ENCODE measurements at places on chromosomes 4 and X. TPM values are rescaled to one million over a fixed set of nuclear protein-coding genes. Genes with fewer than 3 reads are reported as not detected.

- no peaks in the 10 kb centered on the region for H3K36me3 ChIP-seq
- H3K4me3 ChIP-seq, result no peak overlapping the region
- no peaks in the 10 kb centered on the region for H3K27me3 ChIP-seq
- H3K27ac ChIP-seq, result no peak overlapping the region
Measured at GRCh38 chr4:112532267-112532666, 16.3 kb upstream of the NEUROG2 start.

- no peaks in the 10 kb centered on the region for H3K4me1 ChIP-seq
- H3K27me3 ChIP-seq, result no peaks in the 10 kb centered on the region
- DNase-seq, result no peak
- H3K36me3 ChIP-seq, result no peaks in the 10 kb centered on the region
- no peak overlapping the region for H3K27ac ChIP-seq
Measured at GRCh38 chrX:22323541-22323940, 50.8 kb downstream of the CBLL2 start.

GRCh38 chr4:15953625-15954024 is 9.3 kb downstream of the FGFBP2 start:
- no peaks in the 10 kb centered on the region for H3K36me3 ChIP-seq
- H3K27ac ChIP-seq, result no peak overlapping the region
- DNase-seq, result peak; percentile 50
- H3K27me3 ChIP-seq, result no peaks in the 10 kb centered on the region
- no peak overlapping the region for H3K4me3 ChIP-seq

- H3K27ac ChIP-seq, result no peak overlapping the region
- H3K4me1 ChIP-seq, result no peaks in the 10 kb centered on the region
- no peaks in the 10 kb centered on the region for H3K36me3 ChIP-seq
- no peaks in the 10 kb centered on the region for H3K27me3 ChIP-seq
Measured at GRCh38 chr4:100284129-100284880, 94.0 kb upstream of the DDIT4L start.

- peaks cover 2% of the 10 kb centered on the region for H3K36me3 ChIP-seq
- no peak overlapping the region for H3K4me3 ChIP-seq
- H3K4me1 ChIP-seq, result no peaks in the 10 kb centered on the region
- DNase-seq, result no peak
Measured at GRCh38 chr4:148069086-148069894, 337.4 kb downstream of the ARHGAP10 start.

DNA sequence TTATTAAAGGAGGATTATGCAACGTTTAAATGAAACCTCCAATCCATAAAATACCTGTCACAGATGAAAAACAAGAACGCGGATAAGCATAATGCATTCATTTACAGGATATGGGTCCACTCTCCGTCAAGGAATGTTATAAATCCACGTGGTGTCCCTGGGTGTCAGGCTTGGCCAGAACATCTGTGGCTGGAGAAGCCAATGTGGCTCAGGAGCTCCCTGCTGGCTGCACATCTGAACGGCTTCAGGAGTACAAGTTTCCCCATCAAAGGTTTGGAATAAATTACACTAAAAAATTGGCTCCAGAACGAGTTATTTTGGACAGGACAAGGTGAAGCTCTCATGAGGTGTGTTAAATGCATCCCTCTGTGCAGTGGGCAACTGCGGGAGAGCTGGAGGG is 87.8 kb upstream of the LEF1 start:
- no peaks in the 10 kb centered on the region for H3K36me3 ChIP-seq
- no peaks in the 10 kb centered on the region for H3K4me1 ChIP-seq
- no peaks in the 10 kb centered on the region for H3K27me3 ChIP-seq
- no peak overlapping the region for H3K4me3 ChIP-seq
- H3K27ac ChIP-seq, result no peak overlapping the region

GRCh38 chrX:132017431-132018185 is 5.5 kb upstream of the STK26 start:
- no peaks in the 10 kb centered on the region for H3K4me1 ChIP-seq
- no peaks in the 10 kb centered on the region for H3K27me3 ChIP-seq
- H3K4me3 ChIP-seq, result no peak overlapping the region
- no peak overlapping the region for H3K27ac ChIP-seq

GRCh38 chr4:187606581-187606980 is 389.0 kb upstream of the ZFP42 start:
- H3K27me3 ChIP-seq, result no peaks in the 10 kb centered on the region
- peak; percentile 38 for DNase-seq
- no peaks in the 10 kb centered on the region for H3K36me3 ChIP-seq
- no peaks in the 10 kb centered on the region for H3K4me1 ChIP-seq
- no peak overlapping the region for H3K4me3 ChIP-seq

DNA sequence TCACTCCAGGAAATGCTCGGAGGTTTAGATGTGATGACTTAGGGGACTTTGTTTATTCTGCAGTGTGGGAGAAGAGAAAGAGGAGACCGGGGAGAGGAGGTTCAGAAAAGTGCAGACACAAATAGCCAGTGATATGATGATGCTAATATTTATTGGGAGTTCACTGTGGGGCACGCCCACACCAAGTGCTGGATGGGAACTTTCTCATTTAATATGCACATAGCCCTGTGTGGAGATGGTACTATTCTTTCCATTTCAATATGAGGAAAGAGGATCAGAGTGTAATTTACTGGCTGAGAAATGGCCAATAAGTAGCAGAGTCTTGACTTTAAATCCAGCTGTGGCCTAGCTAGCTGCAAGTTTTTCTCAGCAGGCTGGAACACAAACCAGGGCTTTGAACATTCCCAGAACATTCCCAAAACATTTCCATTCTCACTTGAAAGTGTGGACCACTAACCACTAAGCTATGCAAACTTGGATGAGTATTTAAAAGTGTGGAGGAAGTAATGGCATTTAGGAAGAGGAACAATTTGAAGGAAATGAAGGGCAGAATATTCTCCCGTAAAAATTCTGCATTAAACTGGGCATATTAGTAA is 231.7 kb downstream of the HS3ST1 start:
- no peak overlapping the region for H3K4me3 ChIP-seq
- no peaks in the 10 kb centered on the region for H3K4me1 ChIP-seq
- no peak for DNase-seq
- no peaks in the 10 kb centered on the region for H3K36me3 ChIP-seq
- H3K27me3 ChIP-seq, result no peaks in the 10 kb centered on the region
- no peak overlapping the region for H3K27ac ChIP-seq

- no peaks in the 10 kb centered on the region for H3K36me3 ChIP-seq
- no peaks in the 10 kb centered on the region for H3K27me3 ChIP-seq
- DNase-seq, result no peak
Measured at GRCh38 chrX:13369256-13370030, 49.6 kb upstream of the ATXN3L start.

GRCh38 chr4:40986375-40986774 is 228.0 kb downstream of the APBB2 start:
- no peaks in the 10 kb centered on the region for H3K27me3 ChIP-seq
- H3K4me1 ChIP-seq, result no peaks in the 10 kb centered on the region
- H3K36me3 ChIP-seq, result no peaks in the 10 kb centered on the region
- no peak overlapping the region for H3K4me3 ChIP-seq
- H3K27ac ChIP-seq, result no peak overlapping the region

- H3K36me3 ChIP-seq, result no peaks in the 10 kb centered on the region
- no peak for DNase-seq
- no peaks in the 10 kb centered on the region for H3K4me1 ChIP-seq
- no peak overlapping the region for H3K4me3 ChIP-seq
- H3K27me3 ChIP-seq, result no peaks in the 10 kb centered on the region
Measured at GRCh38 chrX:141258080-141258479, 15.8 kb upstream of the SPANXC start.

DNA sequence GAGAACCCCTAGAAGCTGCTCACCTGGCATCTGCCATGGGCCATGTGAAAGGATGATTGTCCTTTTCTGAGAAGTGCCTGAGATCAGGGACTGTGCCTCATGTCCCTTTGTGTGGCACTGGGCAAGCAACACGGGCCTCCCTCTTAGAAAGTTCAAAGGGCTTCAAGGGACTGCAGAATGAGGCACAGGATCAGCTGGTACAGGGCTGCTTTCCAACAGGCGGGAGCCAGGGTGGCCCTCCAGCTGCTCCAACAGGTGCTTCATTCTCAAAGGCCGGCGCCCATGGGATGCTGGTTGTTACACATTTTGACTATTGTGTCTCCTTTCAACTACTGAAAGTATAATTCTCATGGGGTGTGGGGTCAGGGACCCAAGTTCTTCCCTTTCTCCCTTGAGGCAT is 114.7 kb downstream of the ENPP6 start:
- DNase-seq, result no peak
- no peak overlapping the region for H3K27ac ChIP-seq
- no peak overlapping the region for H3K4me3 ChIP-seq

GRCh38 chrX:68232206-68232605 is 201.1 kb downstream of the OPHN1 start:
- H3K4me3 ChIP-seq, result no peak overlapping the region
- no peaks in the 10 kb centered on the region for H3K36me3 ChIP-seq
- DNase-seq, result no peak
- H3K27me3 ChIP-seq, result no peaks in the 10 kb centered on the region
- no peak overlapping the region for H3K27ac ChIP-seq

- no peaks in the 10 kb centered on the region for H3K27me3 ChIP-seq
- no peak overlapping the region for H3K4me3 ChIP-seq
- no peaks in the 10 kb centered on the region for H3K36me3 ChIP-seq
- no peaks in the 10 kb centered on the region for H3K4me1 ChIP-seq
- DNase-seq, result no peak
- no peak overlapping the region for H3K27ac ChIP-seq
Measured at GRCh38 chrX:44733931-44734330, 109.9 kb upstream of the DUSP21 start.

DNA sequence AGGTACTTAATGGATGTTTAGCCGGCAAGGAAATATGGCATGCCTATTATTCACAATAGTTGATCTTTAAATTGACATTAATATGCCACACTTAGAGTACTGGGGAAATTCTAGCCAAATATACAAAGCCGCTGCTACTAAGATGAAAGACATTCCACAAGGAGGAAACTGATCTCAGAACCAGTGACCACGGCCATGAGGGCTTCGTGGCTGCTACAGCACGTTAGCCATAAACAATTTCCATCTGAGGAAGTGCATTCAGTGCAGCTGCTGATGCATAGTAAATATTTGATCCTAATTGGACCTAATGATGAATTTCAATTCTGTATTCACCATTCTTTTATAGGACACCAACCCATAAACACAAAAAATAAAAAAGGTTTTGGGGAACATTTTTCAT is 59.1 kb downstream of the SORBS2 start:
- H3K4me3 ChIP-seq, result no peak overlapping the region
- H3K27me3 ChIP-seq, result no peaks in the 10 kb centered on the region
- no peak overlapping the region for H3K27ac ChIP-seq
- peaks cover 14% of the 10 kb centered on the region for H3K4me1 ChIP-seq
- H3K36me3 ChIP-seq, result no peaks in the 10 kb centered on the region

GRCh38 chr4:189773909-189774308 is 166.8 kb upstream of the FRG1 start:
- H3K4me1 ChIP-seq, result no peaks in the 10 kb centered on the region
- no peak overlapping the region for H3K4me3 ChIP-seq

DNA sequence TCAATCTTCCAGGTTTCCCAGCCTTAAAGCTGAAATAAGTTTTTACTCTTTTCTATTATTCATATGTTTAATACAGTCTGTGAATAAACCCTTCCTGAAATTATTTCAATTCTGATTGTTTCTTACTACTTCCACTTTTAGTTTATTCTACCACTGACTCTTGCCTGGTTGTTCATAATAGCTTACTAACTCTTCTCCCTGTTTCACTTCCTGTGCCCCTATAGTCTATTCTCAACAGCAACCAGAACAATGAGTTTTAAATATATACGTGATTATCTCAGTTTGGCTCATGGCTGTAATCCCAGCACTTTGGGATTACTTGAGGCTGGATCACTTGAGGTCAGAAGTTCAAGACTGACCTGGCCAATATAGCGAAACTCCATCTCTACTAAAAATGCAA is 408.0 kb upstream of the SPOCK3 start:
- H3K36me3 ChIP-seq, result no peaks in the 10 kb centered on the region
- no peaks in the 10 kb centered on the region for H3K4me1 ChIP-seq
- H3K27ac ChIP-seq, result no peak overlapping the region
- H3K4me3 ChIP-seq, result no peak overlapping the region
- DNase-seq, result no peak

DNA sequence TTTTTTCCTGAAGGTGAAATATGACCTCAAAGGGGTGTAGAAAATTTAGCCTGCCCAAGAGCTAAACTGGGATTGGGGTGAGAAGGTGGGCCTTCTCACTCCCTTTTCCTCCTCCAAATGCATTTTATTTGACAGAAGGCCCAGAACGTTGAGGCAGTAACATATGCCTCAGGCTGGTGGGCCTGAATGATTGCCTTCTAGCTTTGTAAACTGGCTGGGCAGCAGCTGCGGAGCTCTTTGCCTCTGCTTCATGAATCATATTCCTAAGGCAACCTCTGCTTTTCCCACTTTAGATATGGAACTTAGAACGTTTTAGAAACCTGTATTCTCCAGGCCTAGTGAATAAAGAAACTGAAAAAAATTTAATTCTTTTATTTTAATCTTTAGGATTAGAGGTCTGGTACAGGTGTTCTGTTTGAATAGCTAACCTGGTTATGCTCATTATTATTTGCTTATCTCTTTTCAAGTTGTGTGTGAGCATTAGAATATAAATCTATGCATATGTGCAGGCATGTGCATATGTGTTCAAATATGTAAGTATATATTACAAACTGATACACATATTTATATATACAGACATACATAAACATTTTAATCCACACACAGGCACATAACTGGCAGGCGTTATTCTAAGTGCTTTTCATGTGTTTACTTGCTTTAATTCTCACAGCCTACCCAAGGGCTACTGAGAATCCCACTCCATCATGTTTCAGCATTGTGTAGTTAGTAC is 11.5 kb downstream of the PRDM8 start:
- H3K4me3 ChIP-seq, result no peak overlapping the region
- H3K36me3 ChIP-seq, result no peaks in the 10 kb centered on the region
- DNase-seq, result no peak
- no peaks in the 10 kb centered on the region for H3K4me1 ChIP-seq
- H3K27ac ChIP-seq, result no peak overlapping the region

- H3K4me3 ChIP-seq, result no peak overlapping the region
- H3K27me3 ChIP-seq, result no peaks in the 10 kb centered on the region
- no peaks in the 10 kb centered on the region for H3K4me1 ChIP-seq
- no peak for DNase-seq
- H3K27ac ChIP-seq, result no peak overlapping the region
- no peaks in the 10 kb centered on the region for H3K36me3 ChIP-seq
Measured at GRCh38 chr4:80731436-80731835, 299.1 kb upstream of the BMP3 start.

DNA sequence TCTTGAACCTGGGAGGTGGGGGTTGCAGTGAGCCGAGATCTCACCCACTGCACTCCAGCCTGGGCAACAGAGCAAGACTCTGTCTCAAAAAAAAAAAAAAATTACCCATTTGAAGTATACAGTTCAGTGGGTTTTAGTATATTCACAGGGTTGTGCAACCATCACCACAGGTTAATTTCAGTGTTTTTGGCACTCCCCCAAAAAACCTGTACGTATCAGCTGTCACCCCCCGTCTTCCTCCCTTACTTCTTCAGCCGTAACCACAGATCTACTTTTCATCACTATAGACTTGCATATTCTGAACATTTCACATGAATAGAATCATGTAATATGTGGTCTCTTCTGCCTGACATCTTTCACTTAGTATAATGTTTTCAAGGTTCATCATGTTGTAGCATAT is 11.7 kb upstream of the PTTG2 start:
- no peaks in the 10 kb centered on the region for H3K36me3 ChIP-seq
- no peak for DNase-seq
- H3K4me1 ChIP-seq, result peaks cover 7% of the 10 kb centered on the region

The RNF175 gene
- not detected for total RNA-seq

The ANK2 gene
- total RNA-seq, result 21.9 TPM

The NAT8L gene
- 6.2 TPM for total RNA-seq

The EVC2 gene
- not detected for total RNA-seq

The SMR3B gene
- total RNA-seq, result not detected

The HS3ST1 gene
- 4.2 TPM for total RNA-seq

The NUDT9 gene
- total RNA-seq, result 27.9 TPM

The P2RY4 gene
- total RNA-seq, result 0.18 TPM
